ENCODE measurements at places on chromosomes 1 and 21.

GRCh38 chr1:16418823-16419425 lies 18.3 kb downstream of the SPATA21 start:
- H3K36me3 ChIP-seq: no peaks in the 10 kb centered on the region
- no peaks in the 10 kb centered on the region for H3K27me3 ChIP-seq
- no peak for DNase-seq
- H3K4me3 ChIP-seq: peak overlapping the region; percentile 17

DNA sequence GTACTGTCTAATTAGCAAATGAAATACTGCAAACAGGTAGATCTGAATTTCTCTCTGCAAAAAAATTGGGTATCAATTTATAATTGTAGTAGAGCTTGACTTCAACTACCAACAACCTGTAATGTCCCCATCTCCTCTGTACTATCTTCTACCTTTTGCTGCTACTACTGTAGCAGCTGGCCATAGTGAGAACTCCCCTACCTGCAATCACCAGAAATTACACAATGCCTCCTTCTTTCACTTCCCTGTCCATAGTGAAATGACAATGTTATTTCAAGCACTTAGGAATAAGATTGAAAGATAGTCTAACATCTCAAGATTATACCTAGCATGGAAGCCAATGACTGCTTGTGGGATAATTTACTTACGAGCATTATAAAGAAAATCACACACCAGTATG lies 100.4 kb downstream of the ACBD6 start:
- H3K4me3 ChIP-seq: no peak overlapping the region
- H3K27me3 ChIP-seq: no peaks in the 10 kb centered on the region
- peaks cover 9% of the 10 kb centered on the region for H3K36me3 ChIP-seq
- DNase-seq: no peak
- no peaks in the 10 kb centered on the region for H3K4me1 ChIP-seq
- no peak overlapping the region for H3K27ac ChIP-seq

DNA sequence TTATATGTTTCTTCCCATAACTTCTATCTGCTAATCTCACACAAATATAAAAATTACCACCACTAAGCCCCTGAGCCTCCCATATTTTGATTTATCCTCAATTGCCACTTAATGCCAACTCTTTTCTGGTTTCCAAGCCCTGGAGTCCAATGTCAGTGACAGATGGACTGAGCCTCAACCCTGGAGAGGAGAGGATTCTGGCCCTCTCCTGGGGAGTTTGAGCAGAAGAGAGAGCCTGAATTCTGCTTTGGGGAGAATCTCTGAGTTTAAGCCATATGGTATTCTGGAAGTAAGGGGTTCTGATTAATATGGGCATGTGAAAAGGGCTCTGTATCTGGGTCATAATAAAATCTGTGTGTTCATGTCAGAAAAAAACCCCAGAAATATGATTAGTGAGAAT lies 8.5 kb downstream of the CADM3 start:
- H3K36me3 ChIP-seq: no peaks in the 10 kb centered on the region
- DNase-seq: no peak
- H3K27ac ChIP-seq: no peak overlapping the region
- H3K4me3 ChIP-seq: no peak overlapping the region
- peaks cover 14% of the 10 kb centered on the region for H3K27me3 ChIP-seq

- no peaks in the 10 kb centered on the region for H3K27me3 ChIP-seq
- H3K36me3 ChIP-seq: no peaks in the 10 kb centered on the region
- no peak overlapping the region for H3K27ac ChIP-seq
- no peak for DNase-seq
Observed at GRCh38 chr21:45594721-45595489, 48.6 kb upstream of the PCBP3 start.

DNA sequence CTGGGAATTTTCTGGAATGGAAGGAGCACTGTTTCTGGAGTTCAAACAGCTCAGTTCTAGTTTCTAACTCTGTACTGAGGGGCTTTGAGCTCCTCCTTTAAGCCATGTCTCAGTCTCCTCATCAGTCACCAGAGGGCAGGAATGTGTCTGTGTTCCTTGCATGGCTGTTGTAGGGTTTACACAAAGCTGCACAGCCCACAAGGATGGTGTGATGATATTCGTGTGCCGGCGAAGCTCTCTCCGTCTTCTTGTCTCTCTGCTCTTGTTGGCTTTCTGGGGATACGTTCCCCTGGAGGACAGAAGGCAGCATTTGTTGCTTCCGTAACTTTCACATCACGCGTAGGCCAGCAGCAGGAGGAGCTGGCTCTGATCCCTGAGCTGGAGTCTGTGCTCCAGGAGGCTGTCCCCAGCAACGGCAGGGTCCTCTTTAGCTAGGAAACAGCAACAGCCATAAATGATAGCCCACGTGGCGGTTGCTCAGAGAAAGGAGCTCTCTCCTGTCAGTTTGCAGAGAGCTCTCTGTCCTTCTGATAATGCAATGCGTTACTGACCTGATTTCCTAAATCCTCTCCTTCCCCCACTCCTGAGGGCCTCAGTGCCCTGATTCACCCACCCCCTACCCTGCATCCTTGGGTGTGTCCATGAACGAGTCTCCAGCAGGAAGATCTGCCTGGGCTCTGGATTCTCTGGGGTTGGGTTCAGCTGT lies 189.2 kb upstream of the VAMP3 start:
- no peak for DNase-seq
- H3K36me3 ChIP-seq: no peaks in the 10 kb centered on the region
- H3K4me3 ChIP-seq: no peak overlapping the region

DNA sequence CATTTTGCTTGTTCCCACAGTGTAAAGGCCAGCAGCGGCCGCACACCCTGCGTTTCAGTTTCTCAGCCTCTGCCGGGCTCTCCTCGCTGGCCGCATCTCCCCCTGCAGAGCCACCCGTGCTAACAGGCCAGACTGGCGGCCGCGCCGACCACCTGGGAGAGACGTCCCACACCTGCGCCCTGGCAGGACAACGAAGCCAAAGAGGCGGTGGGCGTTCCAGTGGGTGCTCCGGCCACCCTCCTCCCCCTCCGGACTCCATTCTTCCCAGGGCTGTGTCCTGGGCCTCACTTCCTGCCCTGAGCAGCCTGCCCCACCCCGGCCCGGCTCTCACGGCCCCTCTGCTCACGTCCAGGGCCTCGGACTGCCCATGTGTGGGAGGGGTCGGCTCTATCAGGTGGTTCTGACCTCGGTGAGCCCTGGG lies 31.9 kb upstream of the SLC19A1 start:
- no peak for DNase-seq
- H3K4me3 ChIP-seq: no peak overlapping the region
- H3K36me3 ChIP-seq: no peaks in the 10 kb centered on the region
- H3K27ac ChIP-seq: no peak overlapping the region

GRCh38 chr1:214566158-214567104 lies 15.0 kb upstream of the PTPN14 start:
- no peak for DNase-seq
- H3K4me3 ChIP-seq: no peak overlapping the region
- H3K27me3 ChIP-seq: peaks cover 9% of the 10 kb centered on the region
- H3K4me1 ChIP-seq: peaks cover 7% of the 10 kb centered on the region

DNA sequence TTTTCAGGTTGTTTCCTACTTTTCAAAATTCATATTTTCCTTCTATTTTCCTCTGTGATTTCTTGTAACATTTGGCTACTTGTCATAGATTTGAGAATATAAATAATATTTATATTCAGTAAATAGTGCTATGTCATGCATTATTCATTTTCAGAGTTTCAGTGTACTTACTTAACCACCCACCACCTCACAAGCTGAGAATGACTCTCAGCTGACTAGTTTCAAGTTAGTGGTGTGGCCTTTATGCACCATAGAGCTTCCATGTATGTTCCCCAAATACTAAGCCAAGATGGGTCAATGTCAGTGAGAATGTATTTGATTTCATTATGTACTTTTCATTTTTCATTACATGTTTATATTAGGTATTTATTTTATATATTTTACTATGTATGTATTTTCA lies 56.9 kb upstream of the RGS1 start:
- no peaks in the 10 kb centered on the region for H3K27me3 ChIP-seq
- no peaks in the 10 kb centered on the region for H3K36me3 ChIP-seq
- DNase-seq: peak; percentile 51
- peaks cover 37% of the 10 kb centered on the region for H3K4me1 ChIP-seq
- H3K4me3 ChIP-seq: no peak overlapping the region
- no peak overlapping the region for H3K27ac ChIP-seq

- peaks cover 6% of the 10 kb centered on the region for H3K36me3 ChIP-seq
- peak overlapping the region; percentile 58 for H3K4me3 ChIP-seq
- DNase-seq: no peak
- peaks cover 21% of the 10 kb centered on the region for H3K4me1 ChIP-seq
- H3K27ac ChIP-seq: peak overlapping the region; percentile 72
Observed at GRCh38 chr1:147046189-147046862, 108.2 kb downstream of the NBPF12 start.

- H3K36me3 ChIP-seq: no peaks in the 10 kb centered on the region
- no peak for DNase-seq
- no peaks in the 10 kb centered on the region for H3K27me3 ChIP-seq
Observed at GRCh38 chr1:245546875-245547274, 392.1 kb downstream of the KIF26B start.

DNA sequence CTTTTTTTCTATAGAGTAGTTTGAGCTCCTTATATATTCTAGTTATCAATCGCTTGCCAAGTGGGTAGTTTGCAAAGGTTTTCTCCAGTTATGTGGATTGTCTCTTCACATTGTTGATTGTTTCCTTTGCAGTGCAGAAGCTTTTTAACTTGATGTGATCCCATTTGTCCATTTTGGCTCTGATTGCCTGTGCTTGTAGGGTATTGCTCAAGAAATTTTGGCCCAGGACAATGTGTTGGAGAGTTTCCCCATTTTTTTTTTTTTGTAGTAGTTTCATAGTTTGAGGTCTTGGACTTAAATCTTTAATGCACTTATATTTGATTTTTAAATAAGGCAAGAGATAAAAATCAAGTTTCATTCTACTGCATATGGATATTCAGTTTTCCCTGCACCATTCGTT lies 774.8 kb upstream of the ADAMTS5 start:
- no peak for DNase-seq
- H3K4me3 ChIP-seq: no peak overlapping the region
- no peaks in the 10 kb centered on the region for H3K36me3 ChIP-seq
- H3K27ac ChIP-seq: no peak overlapping the region

DNA sequence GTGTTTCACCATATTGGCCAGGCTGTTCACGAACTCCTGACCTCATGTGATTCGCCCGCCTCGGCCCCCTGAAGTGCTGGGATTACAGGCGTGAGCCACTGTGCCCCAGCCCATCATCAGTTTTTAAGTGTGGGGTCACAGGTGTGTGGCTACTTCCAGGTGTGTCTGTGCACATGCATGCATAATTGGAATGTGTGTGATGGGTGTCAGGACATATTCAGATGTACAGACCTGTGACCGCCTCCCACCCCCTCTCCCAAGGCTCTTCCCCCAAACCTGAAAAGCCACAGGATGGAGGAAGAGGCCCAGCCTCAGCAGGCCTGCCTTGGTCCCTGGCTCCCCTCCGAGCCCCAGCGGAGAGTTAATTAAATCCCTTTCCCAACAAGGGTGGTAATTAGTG lies 37.3 kb upstream of the CSF3R start:
- no peak for DNase-seq
- H3K4me1 ChIP-seq: no peaks in the 10 kb centered on the region
- H3K36me3 ChIP-seq: no peaks in the 10 kb centered on the region
- H3K4me3 ChIP-seq: no peak overlapping the region
